Posterior vena cava (tissue), 2 donors: ENCODE measurements at places on chromosomes 2 and 18.
A peak's percentile ranks its signal among the peaks of the same experiment; 100 is the strongest.

DNA sequence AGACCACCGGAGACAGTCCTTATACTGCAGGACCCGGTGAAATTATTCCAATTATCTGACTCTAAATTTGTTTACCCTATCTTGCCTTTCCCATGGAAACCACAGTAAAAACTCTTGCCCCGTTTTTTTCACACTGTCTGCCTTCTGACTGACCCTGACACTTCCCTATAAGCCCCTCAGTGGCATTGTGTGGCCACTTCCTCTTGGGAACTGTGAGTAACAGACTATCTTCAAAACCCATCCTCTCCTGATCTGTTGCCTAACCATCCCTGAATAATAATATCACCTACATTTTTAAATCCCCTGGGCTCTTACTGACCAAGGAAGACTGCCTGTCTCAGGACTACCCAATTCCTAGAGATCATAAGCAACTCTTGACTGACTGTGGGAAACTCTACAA, 42.6 kb upstream of the RNF152 start:
- no peak for DNase-seq

- DNase-seq = peak; percentile 65
Measured at GRCh38 chr2:239722760-239723470, 302.2 kb downstream of the NDUFA10 start.

DNA sequence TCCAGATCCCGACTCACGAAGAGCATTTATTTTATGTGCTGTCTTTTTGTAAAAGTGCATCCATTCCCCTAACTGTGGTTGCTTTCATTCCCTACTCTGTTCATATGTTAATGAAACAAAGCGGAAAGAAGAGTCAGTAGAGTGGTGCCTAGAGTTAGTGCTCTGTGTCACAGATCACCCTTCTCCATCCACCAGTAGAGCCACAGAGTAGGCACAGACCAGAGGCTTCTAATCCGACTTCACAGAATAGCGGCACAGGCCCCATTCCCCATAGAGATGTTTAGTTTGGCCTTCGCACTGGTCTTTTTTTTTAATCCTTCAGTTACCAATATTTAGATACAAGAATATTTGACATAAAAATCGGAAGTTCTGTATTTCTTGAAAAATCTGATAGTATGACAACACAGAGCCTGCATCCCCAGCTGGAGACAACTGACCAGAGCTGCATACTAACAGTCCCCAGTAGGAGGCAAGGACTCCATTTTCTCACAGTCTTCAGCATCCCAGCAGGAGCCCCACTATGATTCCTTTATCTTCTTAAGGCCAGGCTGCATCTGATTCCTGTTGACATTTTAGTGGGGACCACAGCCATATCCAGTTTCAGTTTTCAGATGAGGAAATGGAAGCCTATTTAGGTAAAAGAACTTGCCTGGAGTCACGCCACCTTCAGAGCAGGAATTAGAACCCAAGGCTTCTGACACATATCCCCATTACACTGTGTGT, 7.0 kb downstream of the G6PC2 start:
- DNase-seq = no peak

GRCh38 chr2:224401641-224402342, at the start of gene FAM124B:
TSS of gene FAM124B (minus strand) at chr2:224402107. CDS start at chr2:224401768, 339 bp downstream.
- peak; percentile 89 for DNase-seq

DNA sequence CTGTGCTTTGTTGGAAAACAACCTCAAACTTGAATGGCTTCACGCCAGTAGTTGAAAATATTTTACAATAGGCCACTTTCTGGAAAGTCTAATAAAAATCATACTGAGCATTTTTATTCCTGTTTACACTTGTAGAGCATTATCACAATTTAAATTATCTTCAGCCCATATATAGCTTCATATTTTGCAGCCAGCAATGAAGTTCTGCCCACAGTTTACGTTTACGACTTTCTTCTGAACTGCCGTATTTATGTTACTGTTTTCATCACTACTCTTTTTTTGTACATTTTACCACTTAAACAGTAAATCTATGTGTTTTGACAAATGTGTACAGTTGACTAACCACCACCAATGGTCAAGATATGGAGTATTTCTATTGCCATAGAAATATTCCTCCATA, 86.2 kb downstream of the COPS8 start:
- DNase-seq = no peak

DNA sequence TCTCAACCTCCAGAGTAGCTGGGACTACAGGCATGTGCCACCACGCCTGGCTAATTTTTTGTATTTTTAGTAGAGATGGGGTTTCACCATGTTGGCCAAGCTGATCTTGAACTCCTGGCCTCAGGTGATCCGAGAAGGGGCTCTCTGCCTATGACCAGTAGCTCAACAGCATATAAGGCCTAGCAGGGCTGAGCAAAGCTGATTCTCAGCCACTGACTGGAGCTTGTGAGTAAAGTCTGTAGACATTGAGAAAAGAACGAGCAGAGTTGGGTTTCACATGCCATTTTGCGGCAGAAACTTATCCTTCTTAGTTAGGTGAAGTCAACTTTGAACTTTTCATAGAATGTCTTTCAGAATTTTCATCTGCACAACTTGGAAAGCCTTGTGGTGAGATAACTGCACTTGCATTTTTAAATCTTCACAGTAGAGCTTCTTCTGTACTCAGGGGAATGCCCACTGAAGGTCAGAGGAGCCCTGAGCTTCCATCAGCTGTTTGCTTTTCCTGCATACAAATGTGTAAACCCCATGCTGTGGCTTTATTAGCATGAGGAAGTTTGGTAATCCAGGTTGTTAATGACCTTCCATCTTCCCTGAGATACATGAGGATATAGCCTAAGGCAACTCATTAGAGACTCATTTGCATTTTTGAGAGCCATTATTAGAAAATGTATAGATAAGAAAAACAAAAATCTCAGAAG, 602.4 kb downstream of the METTL4 start:
- DNase-seq = no peak

GRCh38 chr2:70069049-70069448, 18.2 kb upstream of the PCBP1 start:
- DNase-seq = no peak

DNA sequence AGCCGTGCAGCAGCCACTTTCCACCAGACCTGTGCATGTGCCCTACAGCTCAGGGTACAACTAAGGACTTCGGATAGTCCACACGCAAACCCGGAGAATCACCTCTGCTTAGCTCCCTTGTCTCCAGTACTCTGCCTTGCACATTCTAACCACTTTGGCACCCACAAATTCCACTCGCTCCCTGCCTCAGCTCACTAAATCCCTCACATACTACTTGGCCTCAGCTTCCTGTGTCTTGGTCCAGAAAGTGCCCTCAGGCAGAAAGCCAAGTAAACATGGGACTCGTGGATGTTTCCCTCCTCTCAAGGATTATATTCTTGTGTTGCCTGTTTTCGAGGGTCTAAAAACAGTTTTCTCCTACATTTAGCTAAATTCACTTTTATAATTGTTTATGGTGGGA, 157.8 kb upstream of the DAPL1 start:
- DNase-seq = no peak

GRCh38 chr2:10425699-10426098, 22.4 kb downstream of the ODC1 start:
- no peak for DNase-seq

GRCh38 chr2:160909781-160910242, 250.4 kb upstream of the TANK start:
- DNase-seq = no peak

- peak; percentile 81 for DNase-seq
Measured at GRCh38 chr18:37778417-37779165, 213.0 kb upstream of the CELF4 start.

- DNase-seq = no peak
Measured at GRCh38 chr18:36766836-36767235, 62.0 kb downstream of the TPGS2 start.

- DNase-seq = no peak
Measured at GRCh38 chr18:23883277-23883790, 131.2 kb upstream of the TTC39C start.

DNA sequence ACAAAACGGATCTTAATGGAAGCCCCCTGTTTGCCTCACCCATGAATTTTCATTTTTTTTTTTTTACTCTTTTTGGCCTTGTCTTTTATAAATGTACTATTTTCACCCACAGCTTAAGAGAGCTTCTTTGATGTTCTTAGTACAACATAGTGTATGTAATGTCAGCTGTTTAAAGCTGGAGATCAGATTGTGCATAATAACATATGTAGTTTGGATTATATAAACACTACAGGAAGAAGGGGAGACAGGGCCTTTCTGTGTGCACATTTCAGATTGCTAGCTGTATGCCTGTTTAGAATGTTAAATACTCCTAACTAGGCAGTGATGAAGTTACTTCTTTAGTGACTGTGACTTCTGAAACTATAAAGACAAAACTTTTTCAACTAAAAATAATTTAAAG, 2.1 kb upstream of the TANC1 start:
- DNase-seq = no peak

DNA sequence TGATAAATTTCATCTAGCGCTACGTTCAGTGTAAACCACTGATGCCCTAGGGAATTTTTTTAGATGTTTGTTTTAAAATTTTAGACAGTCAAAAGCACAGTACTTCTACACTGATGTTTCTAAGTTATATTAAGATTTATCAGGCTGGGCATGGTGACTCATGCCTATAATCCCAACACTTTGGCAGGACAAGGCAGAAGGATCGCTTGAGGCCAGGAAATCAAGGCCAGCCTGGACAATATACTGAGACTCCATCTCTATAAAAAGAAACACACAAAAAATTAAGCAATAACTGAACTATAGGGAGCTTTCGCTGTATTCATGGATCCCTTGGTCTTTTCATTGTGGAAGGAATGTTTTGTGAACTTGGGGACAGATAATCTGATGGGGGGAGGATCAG, 50.6 kb upstream of the MAPRE2 start:
- no peak for DNase-seq

DNA sequence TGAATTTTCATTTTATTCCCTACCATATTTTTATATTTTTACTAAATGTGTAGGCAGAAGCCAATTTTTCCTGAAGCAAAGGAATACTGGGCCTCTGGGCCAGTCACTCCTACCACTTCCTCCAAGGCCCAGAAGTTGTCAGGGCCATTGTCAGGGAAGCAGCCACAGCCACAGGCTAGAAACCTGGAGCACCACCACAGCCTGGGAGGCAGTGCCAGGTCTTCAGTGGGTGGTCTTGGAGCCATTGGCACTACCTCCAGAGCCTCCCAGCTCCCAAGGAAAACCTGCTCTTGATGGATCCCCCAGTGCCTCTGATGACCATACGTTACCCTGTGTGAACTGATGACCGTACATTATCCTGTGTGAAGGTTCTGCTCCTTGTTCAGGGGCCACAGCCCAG, 135.6 kb upstream of the SP5 start:
- no peak for DNase-seq

- DNase-seq = no peak
Measured at GRCh38 chr2:218952160-218952559, 7.3 kb upstream of the CDK5R2 start.

DNA sequence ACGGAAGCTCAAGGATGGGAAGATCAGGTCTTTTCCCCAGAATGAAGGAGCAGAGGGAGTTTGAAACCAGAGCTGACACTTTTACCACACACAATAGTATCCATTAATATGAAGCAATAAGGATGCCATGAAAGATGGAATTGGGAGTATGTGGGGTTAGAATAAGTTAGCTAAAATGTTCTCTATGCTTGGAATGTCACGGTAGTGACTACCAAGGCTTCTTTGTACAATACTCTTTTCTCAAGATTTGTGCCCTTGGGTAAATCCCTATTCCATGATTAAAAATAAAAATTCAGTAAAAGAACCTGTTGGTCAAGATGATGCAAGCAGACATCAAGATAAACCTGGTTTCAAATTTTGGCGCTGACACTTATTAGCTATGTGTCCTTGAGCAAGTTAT, 75.0 kb downstream of the NRXN1 start:
- DNase-seq = no peak

DNA sequence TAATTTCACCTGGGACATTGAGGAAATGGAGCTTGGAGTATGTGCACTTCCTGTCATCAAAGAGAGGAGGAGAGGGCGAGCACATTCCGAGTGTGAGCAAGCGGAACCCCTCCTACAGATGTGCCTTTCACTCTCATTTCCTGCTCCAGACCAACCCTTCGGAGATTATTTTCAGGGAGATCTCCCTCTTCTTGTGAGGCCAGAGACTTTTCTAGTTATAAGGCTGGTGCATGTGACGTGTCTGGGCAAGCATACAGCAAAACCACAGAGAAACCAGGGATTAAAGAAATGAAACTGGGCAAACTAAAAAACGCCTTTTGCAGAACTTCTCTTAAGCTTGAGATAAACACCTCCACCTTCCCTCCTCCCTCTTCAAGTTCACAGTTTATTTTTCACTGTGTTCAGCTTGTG, 409.2 kb upstream of the TCF4 start:
- no peak for DNase-seq

DNA sequence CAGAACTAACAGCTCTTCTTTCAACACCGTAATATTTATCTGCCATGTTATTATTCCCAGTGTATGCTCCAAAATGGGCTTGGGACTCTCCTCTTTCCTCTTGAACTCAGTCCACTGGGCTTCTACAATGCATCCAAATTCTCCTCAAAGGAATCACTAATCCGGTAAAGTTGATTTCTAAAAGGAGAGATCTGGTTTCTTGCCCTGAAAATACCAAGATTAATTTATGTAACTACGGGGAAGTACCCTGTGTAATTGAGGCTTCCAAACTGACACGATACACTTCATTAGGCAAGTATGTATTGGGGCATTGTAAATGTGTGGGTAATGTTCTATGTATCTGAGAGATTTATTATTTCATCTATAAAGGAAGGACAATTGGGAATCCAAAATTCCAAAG, 5.7 kb downstream of the NCKAP5 start:
- DNase-seq = no peak
